ENCODE measurements at places on chromosomes 11 and 22.
A peak's percentile ranks its signal among the peaks of the same experiment; 100 is the strongest.

DNA sequence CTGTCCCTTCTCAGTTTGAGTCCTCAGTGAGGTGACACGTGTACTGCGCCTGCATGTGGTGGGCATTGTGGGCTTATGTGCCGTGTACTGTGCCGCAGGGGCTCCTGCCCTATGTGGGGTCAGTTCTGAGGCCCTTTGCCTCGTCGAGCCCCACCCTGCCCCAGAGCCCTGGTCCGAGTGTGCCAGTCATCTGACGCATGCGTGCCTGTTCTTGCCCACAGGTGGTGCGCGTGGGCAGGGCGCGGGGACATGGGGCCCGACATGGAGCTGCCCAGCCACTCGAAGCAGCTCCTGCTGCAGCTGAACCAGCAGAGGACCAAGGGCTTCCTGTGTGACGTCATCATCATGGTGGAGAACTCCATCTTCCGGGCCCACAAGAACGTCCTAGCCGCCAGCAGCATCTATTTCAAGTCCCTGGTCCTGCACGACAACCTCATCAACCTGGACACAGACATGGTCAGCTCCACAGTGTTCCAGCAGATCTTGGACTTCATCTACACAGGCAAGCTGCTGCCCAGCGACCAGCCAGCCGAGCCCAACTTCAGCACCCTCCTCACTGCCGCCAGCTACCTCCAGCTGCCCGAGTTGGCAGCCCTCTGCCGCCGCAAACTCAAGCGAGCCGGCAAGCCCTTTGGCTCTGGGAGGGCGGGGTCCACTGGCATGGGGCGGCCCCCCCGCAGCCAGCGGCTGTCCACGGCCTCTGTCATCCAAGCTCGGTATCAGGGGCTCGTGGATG lies 22.3 kb upstream of the TMEM191C start:
- DNase-seq, result no peak

DNA sequence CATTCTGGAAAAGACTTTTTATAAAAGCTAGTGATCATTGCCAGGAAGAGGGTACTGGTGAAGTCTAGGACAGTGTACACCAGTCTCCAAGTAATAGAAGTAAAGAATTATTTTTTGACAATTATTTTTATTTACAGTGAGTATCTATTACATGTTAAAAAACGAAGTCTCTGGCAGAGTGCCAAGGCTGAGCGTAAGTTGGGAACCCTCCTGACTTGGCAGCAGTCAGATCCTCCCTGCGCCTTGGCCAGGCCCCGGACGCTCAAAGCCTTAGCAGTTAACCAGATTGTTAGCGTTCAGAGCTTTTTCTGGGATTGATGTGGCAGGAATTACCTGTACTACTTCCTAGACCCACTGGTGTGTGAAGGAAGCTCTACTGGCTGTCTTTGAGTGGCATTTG lies 38.1 kb upstream of the CTTN start:
- no peak for DNase-seq

DNA sequence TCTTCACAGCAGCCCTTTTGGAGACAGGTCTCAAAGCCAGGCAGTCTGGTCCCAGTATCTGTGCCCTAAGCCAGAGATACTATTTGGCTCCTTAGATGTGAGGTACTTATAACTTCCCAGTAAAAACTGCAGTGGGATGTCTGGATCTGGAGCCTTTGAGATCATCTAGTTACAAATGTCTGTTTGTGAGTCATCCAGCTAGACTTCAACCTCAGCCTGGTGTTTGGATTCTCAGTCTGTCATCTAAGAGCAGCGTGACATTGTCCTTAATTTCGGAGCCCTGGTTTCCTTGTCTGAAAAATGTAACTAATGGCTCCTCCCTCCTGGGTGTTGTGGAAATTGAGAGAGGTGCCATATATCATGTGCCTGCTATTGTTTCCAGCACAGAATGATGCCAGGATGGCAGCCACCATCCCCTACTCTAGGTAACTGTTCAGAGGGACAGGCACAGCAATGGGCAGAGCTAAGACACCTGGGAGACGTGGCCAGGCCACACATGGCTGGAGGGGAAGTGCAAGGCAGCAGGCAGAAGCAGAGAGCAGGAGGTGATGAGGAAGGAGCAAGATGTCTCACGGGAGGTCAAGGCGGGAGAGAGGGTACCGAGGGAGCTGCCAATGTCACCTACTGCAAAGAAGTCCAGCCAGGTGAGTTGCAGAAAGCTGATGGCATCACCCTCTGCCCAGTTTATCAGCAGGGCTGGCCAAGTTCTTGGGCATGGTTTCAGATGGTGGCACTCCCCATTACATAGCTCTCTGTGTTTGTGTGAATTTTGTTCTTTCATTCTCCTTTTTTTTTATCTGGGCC lies 20.6 kb upstream of the ST3GAL4 start:
- no peak for DNase-seq

- DNase-seq, result no peak
These were observed 406.5 kb downstream of the MIAT start for GRCh38 chr22:27063841-27064240.

GRCh38 chr11:61145228-61146005 lies 15.8 kb downstream of the VPS37C start:
- DNase-seq, result no peak

GRCh38 chr11:123181075-123181474 lies 14.0 kb downstream of the CLMP start:
- no peak for DNase-seq

GRCh38 chr11:27353593-27354358 lies 9.2 kb downstream of the CCDC34 start:
- DNase-seq, result no peak

GRCh38 chr11:71304045-71304444 lies 51.7 kb upstream of the SHANK2 start:
- DNase-seq, result no peak

GRCh38 chr22:49950396-49950994 lies 10.1 kb upstream of the PIM3 start:
- DNase-seq, result no peak

- no peak for DNase-seq
These were observed 2.7 kb upstream of the SDF2L1 start for GRCh38 chr22:21639359-21639758.

- no peak for DNase-seq
These were observed 98.2 kb downstream of the INSC start for GRCh38 chr11:15212876-15213275.

DNA sequence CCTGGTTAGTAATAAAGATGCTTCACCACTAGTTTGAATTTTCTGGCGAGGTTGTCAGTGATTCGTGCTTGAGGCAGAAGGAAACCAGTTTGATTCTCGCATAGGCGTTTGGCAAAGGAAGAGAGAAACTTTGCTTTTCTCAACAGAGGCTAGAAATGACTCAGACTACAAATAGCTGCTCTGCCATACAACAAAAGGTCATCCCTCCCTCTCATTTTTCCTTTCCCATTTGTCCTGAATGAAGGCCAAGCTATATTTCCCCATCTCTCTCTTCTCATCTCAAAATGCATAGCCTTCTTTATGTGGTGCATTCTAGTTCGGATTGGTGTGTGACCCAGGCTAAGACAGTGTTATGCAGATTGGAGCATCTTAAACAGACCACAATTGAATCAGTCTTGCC lies 741.4 kb downstream of the NTM start:
- DNase-seq, result no peak

GRCh38 chr11:20008190-20008870 lies 151.9 kb downstream of the DBX1 start:
- no peak for DNase-seq

GRCh38 chr11:45994371-45995341 lies 72.2 kb downstream of the LARGE2 start:
- DNase-seq, result no peak

DNA sequence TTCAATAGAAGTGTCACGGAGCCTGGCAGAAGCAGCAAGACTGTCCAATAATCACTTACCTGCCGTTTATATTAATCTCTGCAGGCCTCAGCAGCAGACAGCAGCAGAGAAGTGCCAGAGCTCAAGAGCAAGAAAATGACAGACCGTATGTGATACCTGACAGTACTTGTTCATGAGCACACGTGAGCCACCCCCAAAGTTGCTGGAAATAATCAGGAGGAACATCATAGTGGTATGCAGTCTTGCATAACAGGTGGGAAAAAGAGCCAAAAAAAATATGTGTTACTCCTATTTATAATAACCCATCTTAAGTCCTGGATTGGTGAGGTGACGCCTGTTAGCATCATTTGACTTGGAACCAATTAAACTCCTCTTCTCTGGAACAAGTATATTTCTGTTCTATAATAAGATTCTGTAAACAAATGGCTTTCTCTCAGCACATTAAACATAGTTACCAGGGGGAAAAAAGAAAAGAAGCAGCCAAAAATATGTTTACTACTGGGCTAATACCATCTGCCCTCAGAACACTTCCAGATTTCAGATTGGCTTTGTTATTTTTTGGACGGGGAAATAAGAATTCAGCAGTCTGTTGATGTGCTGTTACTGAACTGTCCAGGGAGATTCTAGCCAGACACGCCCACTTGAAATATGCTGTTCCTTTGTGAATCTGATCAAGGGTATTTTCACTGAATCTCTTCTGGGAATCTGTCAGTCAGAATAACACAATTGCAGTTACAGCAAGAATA lies 7.9 kb upstream of the SLN start:
- no peak for DNase-seq

GRCh38 chr11:31913985-31914384 lies 102.9 kb upstream of the PAX6 start:
- DNase-seq, result no peak

DNA sequence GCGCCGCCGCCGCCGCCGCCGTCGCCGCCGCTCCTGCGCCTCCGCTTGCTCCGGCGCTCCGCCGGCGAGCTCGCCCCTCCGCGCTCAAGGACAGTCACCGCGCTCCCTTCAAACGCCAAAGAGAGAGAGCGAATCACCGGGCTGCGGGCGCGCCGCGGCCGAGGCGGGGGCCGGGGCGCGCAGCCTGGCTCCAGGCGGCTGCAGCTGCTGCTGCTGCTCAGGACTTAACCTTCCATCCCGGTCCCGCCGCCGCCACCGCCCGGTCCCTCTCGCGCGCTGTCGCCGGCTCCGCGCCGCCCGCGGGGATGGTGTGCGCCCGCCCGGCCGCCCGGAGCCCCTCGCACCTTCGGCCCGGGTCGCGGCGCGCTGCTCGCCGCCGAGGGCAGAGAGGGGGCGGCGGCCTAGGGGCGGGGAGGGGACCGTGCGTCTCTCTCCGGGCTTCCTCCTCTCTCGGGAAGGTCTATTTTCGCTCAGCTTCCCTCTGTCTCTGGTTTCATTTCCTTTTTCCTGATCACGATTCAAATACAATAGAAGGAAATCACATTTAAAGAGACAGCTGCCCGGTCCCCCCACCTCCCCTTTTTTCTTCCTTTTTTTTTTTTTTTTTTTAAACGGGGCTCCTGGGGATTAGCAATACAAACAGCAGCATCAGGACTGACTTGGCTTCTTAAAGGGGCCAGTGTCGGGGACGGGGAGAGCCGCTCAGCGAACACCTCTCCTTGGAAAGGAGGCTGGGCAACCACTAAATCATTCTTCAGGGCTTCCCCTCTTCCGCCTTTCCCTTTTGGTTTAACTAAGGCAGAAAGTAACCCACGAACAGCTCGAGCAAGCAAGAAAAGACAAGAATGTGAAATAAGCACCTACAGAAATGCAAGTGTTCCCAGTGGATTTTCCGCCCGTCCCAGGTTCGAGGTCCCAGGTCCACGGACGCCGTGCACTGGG lies 22.1 kb downstream of the LMO2 start:
- no peak for DNase-seq

GRCh38 chr22:22201185-22201929 lies 43.2 kb upstream of the VPREB1 start:
- no peak for DNase-seq

DNA sequence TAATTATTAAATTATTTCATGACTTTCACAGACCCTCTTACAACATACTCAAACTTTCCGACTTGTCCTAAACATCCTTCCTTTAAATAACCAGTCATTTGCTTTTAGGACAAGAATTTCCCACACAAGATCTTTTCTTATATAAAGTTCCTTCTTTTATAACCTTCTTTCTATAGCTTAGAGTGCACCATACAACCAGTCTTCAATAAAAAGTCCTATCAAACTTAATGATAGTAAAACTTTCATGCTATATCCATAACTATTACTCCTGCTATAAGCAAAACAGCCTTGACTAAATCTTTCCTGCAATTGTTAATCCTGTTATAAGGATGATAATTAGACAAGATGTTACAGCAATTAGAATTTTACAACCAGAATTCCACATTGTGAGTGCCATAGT lies 47.4 kb downstream of the ZNF280B start:
- no peak for DNase-seq

GRCh38 chr11:3111466-3111865 lies 53.6 kb downstream of the OSBPL5 start:
- no peak for DNase-seq

GRCh38 chr11:74057249-74058151 lies 48.6 kb upstream of the UCP3 start:
- no peak for DNase-seq

- DNase-seq, result peak; percentile 26
These were observed 32.1 kb downstream of the ENDOD1 start for GRCh38 chr11:95121698-95122097.

- no peak for DNase-seq
These were observed 31.2 kb downstream of the KMT5B start for GRCh38 chr11:68181719-68182451.

GRCh38 chr22:36291831-36292740 lies 39.2 kb downstream of the APOL1 start:
- DNase-seq, result no peak

DNA sequence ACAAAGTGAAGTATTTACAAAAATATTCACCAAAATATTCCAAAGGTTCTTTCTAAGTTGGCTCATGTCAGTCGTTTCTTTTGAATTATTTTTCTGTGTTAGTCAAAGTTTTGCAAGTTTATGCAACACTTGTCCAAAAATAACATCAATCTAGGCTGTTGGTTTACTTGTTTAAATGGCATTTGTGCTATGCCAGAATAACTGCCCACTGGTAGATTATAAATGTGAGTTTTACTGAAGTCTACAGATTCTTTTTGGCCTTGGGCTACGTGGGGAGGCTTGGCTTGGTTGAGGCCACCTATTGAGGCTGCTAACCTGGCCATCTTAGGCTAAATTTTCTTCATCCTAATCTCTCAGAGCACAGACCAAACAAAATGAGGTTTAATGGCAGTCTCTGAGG lies 1091.9 kb upstream of the RAG2 start:
- DNase-seq, result no peak

DNA sequence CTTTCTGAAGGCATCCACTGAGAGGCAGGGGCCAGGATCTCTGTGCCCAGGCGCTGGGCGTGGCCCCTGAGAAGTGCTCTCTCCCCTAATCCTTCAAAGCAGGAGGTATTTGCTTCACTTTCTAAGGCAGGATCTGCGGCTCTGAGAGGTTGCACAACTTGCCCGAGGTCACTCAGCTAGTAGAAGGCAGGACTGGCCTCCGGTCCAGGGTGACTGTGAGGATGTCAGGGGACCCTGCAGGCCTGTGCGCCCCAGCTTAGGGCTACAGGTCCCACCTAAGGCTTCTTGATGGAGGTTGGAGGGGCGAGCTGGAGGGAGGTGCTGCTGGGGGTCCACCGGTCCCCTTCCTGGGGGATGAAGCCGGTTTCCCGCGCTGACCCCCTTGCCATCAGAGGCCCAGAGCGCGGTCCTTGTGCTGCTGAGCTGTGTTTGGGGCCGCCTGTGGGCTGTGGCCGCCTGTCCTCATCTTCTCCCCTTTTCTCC lies 979 bp downstream of the SMIM38 start:
- no peak for DNase-seq

- peak; percentile 25 for DNase-seq
These were observed 3.0 kb downstream of the NCR3LG1 start for GRCh38 chr11:17354601-17354991.

GRCh38 chr22:22877523-22878210 lies 9.9 kb upstream of the IGLL5 start:
- no peak for DNase-seq

GRCh38 chr11:117877120-117877784 lies 794 bp upstream of the FXYD6 start:
- DNase-seq, result no peak

GRCh38 chr22:23107487-23108248 lies 34.1 kb downstream of the RSPH14 start:
- no peak for DNase-seq

- no peak for DNase-seq
These were observed 6.4 kb downstream of the FADS2 start for GRCh38 chr11:61834278-61835048.

Measured in NCI-H1048 (cell line).